ENCODE measurements at places on chromosomes 11 and 22. TPM values are rescaled to one million over a fixed set of nuclear protein-coding genes. Genes with fewer than 3 reads are reported as not detected.

The SCGB1C1 gene
- not detected for total RNA-seq

The RAG2 gene
- total RNA-seq = not detected

The MS4A4A gene
- not detected for total RNA-seq

The KRTAP5-7 gene
- total RNA-seq = not detected

GRCh38 chr11:118342503-118343161 is at the start of gene CD3D:
CD3D (minus strand) TSS chr11:118342705; CDS start chr11:118342607, 98 bp downstream.
- DNase-seq = peak; percentile 89

DNA sequence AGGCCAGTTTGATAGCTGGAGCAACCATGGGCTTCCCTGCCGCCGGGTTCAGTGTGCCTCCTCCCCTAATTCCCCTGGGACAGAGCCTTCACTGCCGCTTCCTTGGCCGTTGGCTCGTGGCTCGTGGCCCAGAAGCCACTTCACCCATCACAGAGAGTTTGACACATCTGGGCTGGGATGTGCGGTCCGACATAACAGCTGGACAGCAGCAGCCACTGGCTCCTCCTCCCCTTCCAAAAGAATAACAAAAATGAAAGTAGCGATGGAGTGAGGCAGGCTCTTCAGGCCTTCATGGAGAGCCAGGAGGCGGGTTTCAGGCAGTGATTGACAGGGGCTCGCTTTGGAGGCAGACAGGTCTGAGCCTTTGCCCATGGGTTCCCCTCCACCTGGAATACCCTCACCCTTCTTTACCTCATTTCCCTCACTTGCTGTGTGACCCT is 8.2 kb downstream of the CREB3L1 start:
- no peak for DNase-seq

GRCh38 chr11:32446227-32446626 is 10.9 kb upstream of the WT1 start:
- DNase-seq = no peak
